Effector CD8-positive, alpha-beta T cell (primary cell): ENCODE measurements at places on chromosomes 3 and 15.

DNA sequence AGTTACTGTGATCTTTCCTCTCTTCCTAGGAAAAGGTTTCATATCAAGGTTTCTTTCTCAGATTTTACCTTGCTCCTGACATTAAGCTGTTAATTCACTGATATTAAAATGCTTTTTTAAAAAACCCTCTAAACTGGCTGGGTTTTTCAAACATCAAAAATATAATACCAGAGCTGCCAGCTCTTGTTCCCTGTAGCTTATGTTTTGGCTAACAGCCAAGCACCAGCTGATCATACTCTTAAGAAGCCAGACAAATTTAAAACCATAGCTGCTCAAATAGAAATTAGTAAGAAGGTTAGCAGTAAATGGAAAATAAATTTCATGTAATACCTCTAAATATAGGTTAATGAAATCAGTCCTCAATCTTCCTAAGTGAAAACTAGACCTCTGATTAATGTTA, 657.5 kb downstream of the GRM7 start:
- no peak for DNase-seq

DNA sequence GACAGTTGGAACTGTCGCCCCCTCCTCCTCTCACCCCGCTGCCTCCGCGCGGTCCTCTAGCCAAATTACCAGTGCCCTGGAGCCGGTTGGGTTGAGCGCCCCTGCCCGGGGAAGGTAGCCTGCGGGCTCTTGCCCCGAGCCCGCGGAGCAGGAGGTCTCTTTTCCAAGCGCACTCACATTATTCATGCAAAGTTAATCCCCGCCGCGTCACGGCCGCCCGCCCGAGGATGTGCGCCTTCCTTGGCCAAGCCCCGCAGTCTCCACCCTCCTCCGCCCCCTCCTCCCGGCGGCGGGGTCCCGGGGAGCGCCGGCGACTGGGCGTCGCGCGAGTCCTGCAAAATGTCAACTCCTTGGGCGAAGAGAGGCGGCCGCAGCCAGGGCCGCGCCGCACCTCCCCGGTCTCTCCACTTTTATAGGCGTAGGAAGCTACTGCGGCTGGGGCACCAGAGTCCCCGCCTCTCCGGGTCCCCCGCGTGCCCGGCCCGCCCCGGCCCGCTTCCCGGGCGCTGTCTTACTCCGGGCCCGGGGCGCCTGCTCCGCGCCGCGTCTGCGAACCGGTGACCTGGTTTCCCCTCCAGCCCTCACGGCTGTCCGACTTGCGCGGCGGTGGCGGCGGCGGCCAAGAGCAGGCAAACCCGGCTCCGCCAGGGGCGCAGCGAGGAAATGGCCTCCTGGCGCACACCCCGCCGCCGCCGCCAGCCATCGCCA, at the start of gene THRB:
THRB (minus strand) TSS at position 233 of the 708 bp plus-strand sequence.
- DNase-seq = no peak

GRCh38 chr3:44712455-44713075, at the start of gene ZNF502:
ZNF502 (plus strand) TSS chr3:44712660; CDS start chr3:44720262, 7,602 bp downstream.
- DNase-seq = peak; percentile 17

DNA sequence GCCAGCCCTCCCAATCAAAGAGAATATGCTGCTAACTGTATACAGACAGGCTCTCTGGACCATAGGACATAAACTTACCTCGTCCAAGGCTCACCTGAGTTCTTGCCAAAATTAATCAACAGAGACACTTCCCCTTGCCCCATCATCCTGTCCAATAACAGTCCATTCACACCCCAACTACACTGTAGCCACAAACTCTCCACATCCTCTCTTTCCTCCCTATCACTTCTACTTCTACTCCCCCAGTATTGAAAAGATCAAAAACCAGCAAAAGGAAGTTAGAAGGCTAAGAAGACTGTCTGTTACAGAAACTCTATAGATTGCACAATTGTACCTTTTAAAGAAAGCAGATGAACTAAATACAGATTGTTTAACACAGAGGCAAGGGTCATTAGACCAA, 133.5 kb upstream of the STT3B start:
- no peak for DNase-seq

GRCh38 chr3:123302961-123303360, 101.2 kb downstream of the SEC22A start:
- no peak for DNase-seq

DNA sequence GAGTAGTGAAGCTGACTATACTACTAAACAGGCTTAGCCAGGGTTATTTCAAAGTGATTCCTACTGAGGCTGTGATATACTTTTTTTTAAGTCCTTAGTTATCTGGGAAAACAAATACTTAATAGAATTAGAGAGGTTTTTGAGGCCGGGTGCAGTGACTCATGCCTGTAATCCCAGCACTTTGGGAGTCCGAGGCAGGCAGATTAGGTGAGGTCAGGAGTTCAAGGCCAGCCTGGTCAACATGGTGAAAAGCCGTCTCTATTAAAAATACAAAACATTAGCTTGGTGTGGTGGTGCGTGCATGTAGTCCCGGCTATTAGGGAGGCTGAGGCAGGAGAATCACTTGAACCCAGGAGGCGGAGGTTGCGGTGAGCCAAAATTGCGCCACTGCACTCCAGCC, 34.2 kb downstream of the PRTG start:
- no peak for DNase-seq

GRCh38 chr15:25391971-25392721, 46.7 kb downstream of the UBE3A start:
- no peak for DNase-seq
